WTC11 (cell line): ENCODE measurements at places on chromosomes 7 and 10. TPM values are rescaled to one million over a fixed set of nuclear protein-coding genes. Genes with fewer than 3 reads are reported as not detected.

BRAT1 gene
- total RNA-seq, result 44.0 to 50.0 TPM (median 46.1 TPM) in 3 replicates

CPEB3 gene
- 1.9 to 2.4 TPM (median 2.4 TPM) in 3 replicates for total RNA-seq

COL26A1 gene
- total RNA-seq, result 64.4 to 70.9 TPM (median 67.0 TPM) in 3 replicates

- DNase-seq, result no peak
These were observed 2.3 kb downstream of the FAM107B start for GRCh38 chr10:14772399-14772798.

GRCh38 chr10:50885097-50885859, at the start of gene A1CF:
A1CF (minus strand) TSS chr10:50885627; CDS start chr10:50859940, 25,687 bp downstream.
- DNase-seq, result no peak

DNA sequence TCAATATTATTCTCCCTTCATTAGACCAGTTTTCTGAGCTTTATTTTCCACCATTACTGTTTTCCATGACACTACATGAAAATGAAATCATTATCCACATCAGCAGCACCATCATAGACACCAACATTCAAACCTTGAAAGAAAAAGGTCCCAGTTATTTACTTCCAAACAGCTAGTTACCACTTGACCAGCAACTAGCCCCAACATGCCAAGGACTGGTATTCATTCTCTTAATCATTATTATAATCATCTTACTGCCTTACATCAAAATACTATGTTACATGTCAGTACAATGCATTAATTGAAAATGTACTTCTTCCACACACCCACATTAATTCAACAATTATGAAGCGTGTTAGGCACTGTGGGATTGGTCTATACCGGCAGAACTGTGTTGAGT, 199.4 kb downstream of the TSPAN12 start:
- DNase-seq, result no peak
